ENCODE measurements at places on chromosomes 12 and 14.

DNA sequence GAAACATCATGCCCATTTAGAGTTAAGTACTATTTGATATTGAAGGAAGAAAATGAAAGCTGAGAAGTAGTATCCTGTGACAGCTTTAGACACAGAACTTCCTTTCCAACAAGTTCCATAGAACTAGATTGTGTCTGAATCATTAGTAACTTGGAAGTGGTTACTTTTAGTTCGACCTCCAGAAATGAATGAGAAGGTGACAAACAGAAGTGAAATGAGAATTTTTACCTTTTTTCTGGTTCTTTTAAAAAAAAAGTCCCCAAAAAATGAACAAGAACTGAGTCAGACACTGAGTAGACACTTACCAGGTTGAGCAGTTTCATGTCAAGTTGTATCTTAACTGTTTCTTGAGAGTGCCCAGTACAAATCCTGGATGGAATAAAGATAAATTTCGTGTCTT is 3.0 kb downstream of the ATP6V0A2 start:
- no peak for DNase-seq

DNA sequence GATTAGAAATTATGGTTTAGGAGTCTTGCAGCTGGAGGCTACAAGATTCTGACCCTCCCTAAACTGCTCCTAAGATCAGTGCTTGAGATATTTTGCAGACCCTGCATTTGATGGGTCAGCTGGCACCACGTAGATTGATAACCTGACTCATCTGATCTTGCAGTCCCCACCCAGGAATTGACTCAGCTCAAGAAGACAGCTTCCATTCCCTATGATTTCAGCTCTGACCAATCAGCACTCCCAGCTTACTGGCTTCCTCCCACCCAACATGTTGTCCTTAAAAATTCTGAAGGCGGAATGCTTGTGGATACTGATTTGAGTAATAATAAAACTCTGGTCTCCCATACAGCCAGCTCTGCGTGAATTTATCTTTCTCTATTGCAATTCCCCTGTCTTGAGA is 23.2 kb upstream of the MTHFD1 start:
- DNase-seq: no peak

- no peak for DNase-seq
These were observed 32.0 kb downstream of the PRKD1 start for GRCh38 chr14:29895591-29896083.

GRCh38 chr14:77469067-77469505 is 11.2 kb downstream of the AHSA1 start:
- no peak for DNase-seq

GRCh38 chr12:2835691-2836403 is 1.0 kb upstream of the NRIP2 start:
- no peak for DNase-seq

- DNase-seq: no peak
These were observed 12.7 kb downstream of the SPTLC2 start for GRCh38 chr14:77603654-77604255.

- DNase-seq: no peak
These were observed 352.0 kb downstream of the BCAT1 start for GRCh38 chr12:24596768-24597388.

GRCh38 chr12:88227263-88227662 is 85.2 kb downstream of the TMTC3 start:
- DNase-seq: no peak

DNA sequence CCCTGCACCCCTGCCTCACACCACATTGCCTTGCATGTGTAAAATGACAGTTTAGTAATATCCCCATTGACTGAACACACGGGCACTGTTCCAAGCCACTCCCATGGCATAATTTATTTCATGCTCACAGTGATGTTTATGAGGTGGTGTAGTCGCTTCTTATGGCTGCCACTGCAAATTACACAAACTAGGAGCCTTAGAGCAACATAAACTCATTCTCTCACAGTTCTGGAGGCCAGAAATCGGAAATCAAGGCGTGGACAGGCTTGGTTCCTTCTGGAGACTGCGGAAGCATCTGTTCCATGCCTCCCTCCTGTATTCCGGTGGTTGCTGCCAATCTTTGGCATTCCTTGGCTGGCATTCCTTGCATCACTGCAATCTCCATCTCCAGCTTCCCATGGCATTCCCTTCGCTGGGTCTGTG is 97.3 kb downstream of the RIN3 start:
- DNase-seq: no peak

DNA sequence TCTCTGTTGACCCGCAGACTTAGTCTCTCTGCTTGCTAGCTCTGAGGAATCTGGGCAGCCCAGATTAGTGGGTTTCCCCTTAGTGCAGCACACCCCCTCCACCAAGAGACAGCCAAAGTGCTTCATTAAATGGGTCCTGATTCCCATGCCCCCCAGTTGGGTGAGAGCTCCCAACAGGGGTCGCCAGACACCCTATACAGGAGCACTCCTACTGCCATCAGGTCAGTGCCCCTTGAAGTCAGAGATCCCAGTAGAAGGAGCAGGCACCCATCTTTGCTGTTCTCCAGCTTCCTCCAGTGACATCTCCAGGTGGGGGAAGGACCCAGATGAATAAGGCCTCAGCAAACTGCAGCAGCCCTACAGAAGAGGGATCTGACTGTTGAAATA is 36.7 kb upstream of the C14orf132 start:
- DNase-seq: no peak

- no peak for DNase-seq
These were observed 252.9 kb upstream of the SFSWAP start for GRCh38 chr12:131458048-131458374.
